ENCODE measurements at places on chromosomes 5 and 9.

DNA sequence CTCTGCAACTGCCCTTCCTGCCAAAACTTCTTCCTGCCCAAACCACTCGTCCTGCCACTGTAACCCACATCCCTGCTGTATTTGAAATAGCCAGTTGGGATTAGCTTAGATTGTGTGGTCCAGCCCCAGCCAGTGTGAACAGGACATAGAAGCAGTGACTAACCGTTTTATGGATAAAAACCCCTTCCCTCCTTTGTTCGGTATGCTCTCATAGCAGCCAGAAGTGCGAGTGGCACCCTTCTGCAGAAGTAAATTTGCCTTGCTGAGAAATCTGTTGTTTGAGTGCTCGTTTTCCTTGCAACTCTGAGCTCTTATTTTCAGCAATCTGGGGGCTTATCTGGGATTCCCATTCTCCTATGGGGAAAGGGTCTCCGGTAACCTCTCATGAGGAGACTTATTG lies 470.0 kb downstream of the PRDM9 start:
- DNase-seq: no peak

GRCh38 chr9:79610791-79611614 lies 39.2 kb downstream of the TLE4 start:
- peak; percentile 88 for DNase-seq

GRCh38 chr9:122445155-122445749 lies 32.5 kb downstream of the OR1J1 start:
- DNase-seq: peak; percentile 98

DNA sequence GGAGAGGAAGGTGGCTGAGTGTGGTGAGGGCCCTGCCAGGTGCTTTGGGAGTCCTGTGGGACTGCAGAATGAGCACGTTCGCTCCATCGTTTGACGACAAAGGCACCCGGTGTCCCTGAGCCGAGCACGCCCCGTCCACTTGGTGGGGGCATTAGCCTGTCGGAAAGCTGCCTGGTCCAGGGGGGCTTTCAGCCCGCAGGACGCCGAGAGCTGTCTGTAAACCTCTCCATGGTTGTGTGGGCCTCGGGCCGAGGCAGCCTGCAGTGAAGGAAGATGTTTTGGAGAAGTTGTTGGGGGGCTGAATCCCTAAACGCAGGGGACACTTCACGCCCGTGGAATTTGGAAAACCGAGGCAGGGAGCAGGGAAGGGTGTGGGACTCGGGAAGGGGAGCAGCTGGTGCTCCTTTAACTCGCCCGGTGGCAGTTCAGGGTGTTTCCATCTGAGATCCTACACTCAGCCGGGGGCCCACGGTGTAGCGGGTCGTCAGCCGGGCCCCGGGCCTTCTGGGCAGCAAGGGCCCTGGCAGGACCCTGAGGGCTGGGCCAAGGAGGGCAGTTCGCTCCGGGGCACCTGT lies 53.8 kb downstream of the MRPL36 start:
- DNase-seq: no peak
